ENCODE measurements at places on chromosomes 6 and 20.

DNA sequence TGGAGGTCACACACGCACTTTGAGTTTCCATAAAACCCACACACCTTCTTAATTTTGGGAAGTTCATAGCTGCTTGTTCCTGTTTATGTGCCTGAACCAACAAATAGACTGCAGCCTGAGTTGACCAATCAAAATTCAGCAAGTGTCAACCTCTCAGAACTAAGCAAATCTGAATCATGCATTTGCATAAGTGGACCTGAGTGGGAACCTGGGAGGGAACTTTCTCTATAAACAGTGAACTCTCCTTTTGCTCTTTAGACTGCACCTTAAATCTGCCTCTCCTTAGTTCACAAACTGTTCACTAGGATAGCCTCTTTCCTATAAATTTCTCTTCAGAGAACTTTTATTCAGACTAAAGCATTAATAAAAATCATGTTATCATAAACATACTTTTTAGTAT lies 37.9 kb downstream of the SLC17A1 start:
- no peak for DNase-seq

DNA sequence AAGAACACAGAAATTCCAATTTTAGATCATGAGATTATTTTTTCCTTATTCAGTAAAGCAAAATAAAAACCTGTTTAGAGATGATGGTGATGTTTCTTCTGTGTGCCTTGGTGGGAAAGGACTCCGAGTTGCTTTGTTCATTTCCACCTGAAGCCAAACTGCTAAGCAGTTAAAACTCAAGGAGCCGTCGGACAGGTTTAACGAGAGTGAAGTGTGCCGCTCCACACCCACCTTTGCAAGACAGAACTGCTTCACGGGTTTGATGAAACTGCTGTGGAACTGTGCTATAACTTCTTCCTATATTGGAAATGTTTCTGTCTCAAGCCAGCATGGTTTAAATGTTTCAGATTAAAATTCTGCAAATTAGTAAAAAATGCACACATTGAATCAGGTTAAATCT lies 9.2 kb upstream of the DSP start:
- no peak for DNase-seq

DNA sequence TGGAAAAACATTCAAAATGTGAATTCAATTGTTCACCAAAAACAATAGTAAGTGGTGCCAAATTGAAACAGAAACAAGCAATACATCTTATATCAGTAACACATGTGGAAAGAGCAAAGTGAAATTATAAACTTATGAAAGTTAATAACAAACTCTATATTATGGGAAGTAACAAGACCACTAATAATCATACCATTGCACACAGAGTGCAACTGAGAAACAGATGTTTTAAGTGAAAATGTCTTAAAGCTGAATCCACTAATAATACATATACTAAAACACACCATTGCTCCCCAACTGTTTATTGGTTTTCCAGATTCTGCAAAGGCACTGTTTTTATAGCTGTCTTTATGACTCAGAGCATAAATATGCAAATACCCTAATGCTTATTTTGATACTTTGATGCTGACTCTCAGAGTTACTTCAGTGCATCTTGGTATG lies 292.3 kb downstream of the RFPL4B start:
- DNase-seq = no peak

GRCh38 chr6:133919362-133919761 lies 30.4 kb downstream of the TCF21 start:
- no peak for DNase-seq

Measured in HL-60 (cell line).